ENCODE measurements at places on chromosomes 3 and 15.

DNA sequence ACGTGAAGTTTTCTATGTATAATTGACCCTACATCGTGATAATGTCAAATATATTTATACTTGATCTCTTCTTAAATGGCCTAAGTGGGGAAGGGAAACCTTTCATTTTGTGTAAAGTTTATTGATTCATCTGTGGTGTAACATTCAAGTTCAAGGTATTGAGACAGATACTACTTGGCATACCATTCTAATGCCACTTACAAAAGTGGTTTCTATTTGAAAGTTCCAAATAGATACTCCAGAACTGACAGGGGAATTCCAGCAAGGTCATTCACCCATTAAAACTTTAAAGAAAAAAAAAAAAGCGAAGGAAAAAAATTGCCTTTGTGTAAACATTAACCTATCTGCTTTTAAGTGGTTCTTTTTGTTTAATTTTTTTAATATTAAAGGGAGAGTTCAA is 45.3 kb upstream of the MAP3K13 start:
- no peak for DNase-seq

DNA sequence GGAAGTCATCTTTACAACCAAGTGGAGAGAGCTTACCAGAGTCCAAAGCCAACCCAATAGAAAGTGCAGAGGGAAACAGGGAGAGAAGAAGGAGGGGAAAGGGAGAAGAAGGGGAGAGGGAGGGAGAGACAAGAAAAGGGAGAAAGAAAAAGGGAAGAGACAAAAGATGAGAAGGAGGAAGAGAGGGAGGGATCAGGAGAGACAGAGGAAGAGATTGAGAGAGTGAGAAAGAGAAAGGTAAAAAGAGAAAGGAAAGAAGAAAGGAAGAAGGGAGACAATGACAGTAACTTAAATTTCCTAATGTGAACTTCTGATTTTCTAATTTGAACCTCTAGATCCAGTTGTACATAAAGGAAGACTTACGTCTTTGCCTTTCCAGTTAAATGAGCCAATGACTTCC is 20.7 kb upstream of the WNT5A start:
- no peak for DNase-seq

- DNase-seq = no peak
Observed at GRCh38 chr3:159077860-159078259, 276.0 kb downstream of the MFSD1 start.

DNA sequence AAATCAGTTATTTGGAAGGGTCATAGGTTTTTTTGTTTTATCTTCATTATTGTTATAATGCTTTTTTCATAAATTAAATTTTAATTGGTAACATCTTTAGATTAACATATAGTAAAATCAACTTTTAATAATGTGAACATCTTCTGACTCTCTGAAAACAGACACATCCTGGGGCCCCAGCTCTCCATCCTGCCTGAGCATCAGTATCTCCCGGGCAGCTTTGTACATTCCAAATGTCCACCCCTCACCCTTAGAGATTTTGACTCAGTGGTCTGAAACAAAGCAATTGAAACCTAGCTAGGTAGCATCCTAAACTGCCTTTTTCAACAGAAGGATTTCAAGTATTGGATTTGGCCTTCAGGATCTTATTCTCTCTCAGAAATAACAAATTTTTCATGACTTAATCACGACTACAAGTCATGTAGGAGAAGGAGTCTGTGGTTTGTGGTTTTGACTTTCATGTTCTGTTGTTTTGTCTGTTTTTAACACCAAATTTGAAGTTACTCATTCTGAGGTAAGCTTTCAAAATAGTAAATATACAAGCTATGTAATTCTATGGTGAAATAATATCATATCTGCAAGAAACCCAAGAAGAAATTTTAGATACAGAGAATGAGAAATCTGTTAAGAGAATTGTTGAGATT is 147.3 kb upstream of the UBE2E2 start:
- no peak for DNase-seq

DNA sequence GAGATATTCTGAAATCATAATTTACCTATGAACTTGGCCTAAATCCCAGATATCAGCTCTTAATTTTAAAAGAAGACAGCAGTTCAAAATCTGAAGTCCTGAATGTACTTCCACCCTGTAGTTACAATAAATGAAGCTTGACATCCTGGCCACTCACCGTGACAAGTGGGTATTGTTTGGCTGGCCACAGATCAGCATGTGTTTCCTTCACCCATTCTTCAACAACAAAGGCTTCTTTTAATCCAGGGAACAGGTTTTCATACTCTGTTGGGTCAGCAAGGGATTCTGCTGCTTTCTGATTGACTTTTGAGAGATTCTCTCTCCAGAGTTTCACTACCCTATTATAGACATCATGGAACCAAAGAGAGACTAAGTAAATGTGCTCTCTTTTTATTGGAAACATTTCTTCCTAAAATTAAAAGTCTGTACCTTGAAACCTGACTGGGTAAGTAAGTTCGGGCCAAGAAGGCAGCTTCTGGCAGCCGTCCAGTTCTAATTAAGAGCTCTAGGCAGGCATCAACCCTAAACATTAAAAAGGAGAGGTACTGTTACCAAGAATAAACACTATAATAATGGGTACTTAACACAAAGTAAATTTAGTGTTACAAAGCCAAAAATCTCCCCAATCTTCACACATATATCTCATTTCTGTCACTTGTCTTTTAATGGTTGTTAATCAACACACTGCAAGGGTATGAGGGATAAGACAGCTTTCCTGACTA is 15.2 kb downstream of the MRPS22 start:
- no peak for DNase-seq

DNA sequence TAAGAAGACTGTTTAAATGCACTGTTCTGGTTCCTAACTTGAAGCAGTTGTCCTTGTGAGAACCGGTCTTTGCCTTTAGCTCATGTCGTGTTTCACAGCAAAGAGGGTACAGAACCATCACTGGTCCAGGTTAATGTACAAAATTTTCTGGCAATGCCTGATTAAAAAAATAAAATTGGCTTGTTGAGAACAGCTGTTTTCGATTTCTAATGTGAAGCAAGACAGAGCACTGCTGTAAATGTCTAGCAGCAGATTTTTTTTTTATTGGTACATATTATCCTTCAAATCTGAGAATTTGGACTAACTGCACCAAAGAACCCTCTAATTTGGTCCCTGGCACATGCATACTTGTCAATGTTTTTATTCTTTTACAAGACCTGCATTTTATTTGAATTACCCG is 103.3 kb downstream of the STT3B start:
- no peak for DNase-seq

GRCh38 chr3:112569265-112569664 is 7.4 kb downstream of the SLC35A5 start:
- no peak for DNase-seq

- no peak for DNase-seq
Observed at GRCh38 chr3:172065527-172065926, 26.1 kb downstream of the FNDC3B start.

DNA sequence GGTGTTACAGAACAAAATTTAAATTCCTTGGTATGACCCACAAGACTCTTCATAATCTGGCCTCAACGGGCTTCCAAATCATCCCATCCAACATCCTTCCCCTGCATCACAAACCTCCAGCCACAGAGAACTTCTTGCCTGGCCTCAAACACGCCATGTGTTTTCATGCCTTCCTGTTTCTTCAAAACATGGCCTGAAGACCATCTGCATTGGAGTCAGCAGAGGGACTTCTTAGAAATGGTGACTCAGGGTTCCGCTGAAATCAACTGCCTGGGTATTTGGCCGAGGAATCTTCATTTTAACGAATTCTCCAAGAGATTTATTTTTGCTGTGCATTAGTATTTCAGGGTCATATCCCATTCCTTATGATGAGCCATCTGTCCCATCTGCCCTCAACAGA is 138.1 kb upstream of the RAP2B start:
- no peak for DNase-seq

- peak; percentile 49 for DNase-seq
Observed at GRCh38 chr3:124351430-124352148, 359.7 kb upstream of the ROPN1 start.

- no peak for DNase-seq
Observed at GRCh38 chr15:79973456-79974195, 2.6 kb upstream of the BCL2A1 start.

DNA sequence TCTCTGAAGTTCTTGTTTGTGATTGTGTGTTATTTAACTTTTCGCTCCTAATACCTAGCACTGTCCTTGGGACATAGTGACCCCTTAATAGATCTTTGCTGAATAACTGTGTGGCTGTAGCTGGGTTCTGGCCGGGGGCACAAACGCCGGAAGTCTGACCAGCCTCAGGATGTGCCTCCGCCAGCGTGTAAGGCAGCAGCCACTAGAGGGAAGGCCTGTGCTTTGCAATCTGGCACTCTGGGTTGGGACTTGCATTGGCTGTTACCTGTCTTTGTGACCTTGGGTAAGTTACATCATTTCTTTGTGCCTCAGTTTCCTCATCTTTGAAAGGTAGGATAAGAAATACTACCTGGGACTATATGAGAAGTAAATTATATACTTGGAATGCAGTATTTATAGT is 158.7 kb downstream of the GHSR start:
- DNase-seq = no peak

DNA sequence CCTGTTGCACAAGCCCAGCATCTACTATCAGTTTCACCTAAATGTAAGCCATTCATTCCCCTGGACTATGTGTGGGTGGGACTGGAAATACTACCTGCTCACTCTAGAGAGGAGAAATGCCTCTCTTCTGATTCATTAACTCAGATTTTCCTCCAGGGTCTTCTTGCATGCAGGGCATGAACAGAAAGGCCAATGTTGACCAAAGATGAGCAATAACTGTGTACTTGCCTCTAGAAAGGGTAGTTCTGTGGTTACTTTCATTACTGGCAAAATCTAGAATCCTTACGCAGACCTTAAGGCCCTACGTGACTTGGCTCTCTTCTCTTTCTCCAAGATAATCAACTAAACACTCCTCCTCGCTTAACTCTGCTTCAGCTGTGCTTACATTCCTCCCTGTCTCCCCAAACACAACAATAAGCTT is 81.4 kb upstream of the PSMD6 start:
- no peak for DNase-seq

GRCh38 chr3:193780810-193781478 is 187.9 kb downstream of the OPA1 start:
- peak; percentile 11 for DNase-seq

DNA sequence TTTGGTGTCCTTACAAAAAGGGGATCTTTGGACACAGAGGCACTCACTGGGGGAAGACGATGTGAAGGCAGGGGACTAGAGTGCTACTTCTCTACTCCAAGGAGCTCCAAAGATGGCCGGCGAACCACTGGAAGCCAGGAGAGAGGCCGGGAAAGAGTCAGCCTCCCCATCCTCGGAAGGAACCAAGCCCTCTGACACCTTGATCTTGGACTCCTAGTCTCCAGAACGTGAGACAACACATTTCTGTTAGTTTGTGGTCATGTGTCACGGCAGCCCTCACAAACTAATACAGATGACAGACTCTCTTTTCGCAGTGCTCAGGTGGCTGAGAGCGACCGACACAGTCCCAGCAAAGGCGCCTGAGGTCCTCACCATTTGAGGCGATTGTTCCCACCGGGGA is 24.4 kb upstream of the ATP2B2 start:
- no peak for DNase-seq

- DNase-seq = no peak
Observed at GRCh38 chr15:37134699-37135131, 34.4 kb upstream of the MEIS2 start.

DNA sequence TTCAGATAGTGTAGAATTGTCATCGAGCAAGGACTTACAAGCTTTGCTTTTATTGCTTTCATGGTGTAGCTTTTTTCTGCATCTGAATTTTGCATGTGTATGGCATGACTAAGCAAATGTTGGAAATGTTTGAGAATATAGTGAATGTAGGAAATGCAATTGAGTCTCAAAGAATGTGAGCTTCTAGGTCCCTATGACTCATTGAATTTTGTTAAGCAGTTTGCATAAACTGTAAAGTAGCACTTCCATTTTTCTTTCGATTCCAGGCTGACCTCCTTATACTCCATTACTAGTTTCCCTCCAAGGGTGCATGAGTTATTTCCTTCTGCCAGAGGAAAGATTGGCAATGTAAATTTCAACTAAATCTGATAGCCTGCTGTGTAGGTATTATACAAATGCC is 619.2 kb downstream of the DIPK2A start:
- DNase-seq = no peak

- DNase-seq = no peak
Observed at GRCh38 chr15:22988811-22989210, 8.6 kb upstream of the CYFIP1 start.

DNA sequence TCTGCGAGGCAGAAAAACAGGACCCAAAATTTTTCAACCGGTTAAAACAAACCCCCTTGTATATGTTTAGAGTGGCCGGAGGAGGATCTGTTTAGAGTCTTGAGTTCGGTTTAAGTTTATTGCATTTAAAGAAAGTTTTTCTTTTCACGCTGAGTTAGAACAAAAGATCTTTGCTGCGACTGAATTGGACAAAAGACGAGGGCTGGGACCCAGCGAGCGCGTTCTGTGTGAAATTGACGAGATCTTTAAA is 9.8 kb downstream of the NR2F2 start:
- no peak for DNase-seq

- no peak for DNase-seq
Observed at GRCh38 chr15:29067949-29068348, 182.2 kb downstream of the APBA2 start.

- DNase-seq = no peak
Observed at GRCh38 chr3:157103280-157103679, 56.7 kb downstream of the CCNL1 start.

- DNase-seq = no peak
Observed at GRCh38 chr15:25862071-25862471, 1.1 kb downstream of the ATP10A start.

GRCh38 chr3:160588023-160588422 is 22.7 kb upstream of the KPNA4 start:
- no peak for DNase-seq

- DNase-seq = no peak
Observed at GRCh38 chr3:49652903-49653415, 21.2 kb upstream of the APEH start.

DNA sequence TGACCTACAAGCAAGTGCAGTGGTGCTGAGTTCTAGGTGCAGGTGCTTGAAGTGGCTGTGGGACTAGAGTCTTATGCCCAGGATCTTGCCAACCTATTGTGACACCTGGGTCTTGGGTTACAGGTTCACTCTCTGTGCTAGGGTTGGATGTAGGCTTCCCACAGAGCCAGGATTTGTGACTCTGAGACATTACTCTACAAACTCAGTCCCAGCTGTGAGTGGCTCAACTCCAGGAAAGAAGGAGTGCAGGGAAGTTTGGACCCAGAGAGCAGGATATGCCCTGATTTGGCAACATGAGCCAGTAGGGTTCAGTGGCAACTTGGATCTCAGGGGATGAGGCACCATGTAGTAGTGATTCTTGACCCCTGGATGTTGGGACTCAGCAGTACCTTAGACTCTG is 182.2 kb downstream of the LPP start:
- DNase-seq = no peak
